ENCODE measurements at places on chromosomes 16 and 17. TPM values are rescaled to one million over a fixed set of nuclear protein-coding genes. Genes with fewer than 3 reads are reported as not detected.

The FOXC2 gene
- total RNA-seq, result 21.7 TPM

The RHBDL1 gene
- 1.6 TPM for total RNA-seq

The CMIP gene
- total RNA-seq, result 111 TPM

The CBX4 gene
- 16.5 TPM for total RNA-seq

The ENPP7 gene
- total RNA-seq, result not detected

The MYL4 gene
- total RNA-seq, result 1.1 TPM

The LYRM1 gene
- total RNA-seq, result 40.8 TPM

The KIF19 gene
- 21.4 TPM for total RNA-seq

The HSBP1 gene
- 25.0 TPM for total RNA-seq

The HIC1 gene
- total RNA-seq, result 97.1 TPM

The ABCA6 gene
- 0.58 TPM for total RNA-seq

The GABARAP gene
- total RNA-seq, result 565 TPM

The FAM171A2 gene
- 28.9 TPM for total RNA-seq

The KRTAP2-2 gene
- not detected for total RNA-seq

The RAC3 gene
- 42.1 TPM for total RNA-seq

The C16orf78 gene
- total RNA-seq, result not detected

The CLEC18A gene
- total RNA-seq, result not detected

The KLHL10 gene
- total RNA-seq, result not detected

The DNASE1L2 gene
- total RNA-seq, result 0.82 TPM

The CACNG1 gene
- not detected for total RNA-seq

The PRSS33 gene
- total RNA-seq, result not detected

The MEIOB gene
- total RNA-seq, result 0.10 TPM

The NPTX1 gene
- 35.0 TPM for total RNA-seq

The PITPNC1 gene
- total RNA-seq, result 10.7 TPM

The GNAO1 gene
- not detected for total RNA-seq

The TP53TG3F gene
- total RNA-seq, result not detected

The ST6GALNAC1 gene
- not detected for total RNA-seq

The ETV4 gene
- total RNA-seq, result 22.4 TPM

The TOM1L1 gene
- total RNA-seq, result 5.0 TPM

The MTSS2 gene
- 32.6 TPM for total RNA-seq

The HEXIM2 gene
- 1.3 TPM for total RNA-seq

The HOXB4 gene
- total RNA-seq, result 10.3 TPM

The TNFRSF17 gene
- not detected for total RNA-seq

The SDR42E2 gene
- not detected for total RNA-seq

The CD300E gene
- not detected for total RNA-seq

The TNP2 gene
- total RNA-seq, result not detected

The UBE2Z gene
- total RNA-seq, result 111 TPM

The FAM20A gene
- not detected for total RNA-seq

The RNF222 gene
- not detected for total RNA-seq

The GPR139 gene
- total RNA-seq, result not detected

The SAMD14 gene
- 9.6 TPM for total RNA-seq

The KCNJ12 gene
- total RNA-seq, result 1.6 TPM

The HEATR9 gene
- not detected for total RNA-seq

The SLC9A5 gene
- 2.3 TPM for total RNA-seq

The HSF4 gene
- 4.8 TPM for total RNA-seq

The GJD3 gene
- total RNA-seq, result 3.6 TPM

The BEAN1 gene
- total RNA-seq, result 3.1 TPM

The ANKRD40CL gene
- not detected for total RNA-seq
